Activated naive CD4-positive, alpha-beta T cell treated with anti-CD3 and anti-CD28 coated beads, Interleukin-2, amount 50 U/mL, for 16 hours (primary cell): ENCODE measurements at places on chromosomes 16 and 17.

DNA sequence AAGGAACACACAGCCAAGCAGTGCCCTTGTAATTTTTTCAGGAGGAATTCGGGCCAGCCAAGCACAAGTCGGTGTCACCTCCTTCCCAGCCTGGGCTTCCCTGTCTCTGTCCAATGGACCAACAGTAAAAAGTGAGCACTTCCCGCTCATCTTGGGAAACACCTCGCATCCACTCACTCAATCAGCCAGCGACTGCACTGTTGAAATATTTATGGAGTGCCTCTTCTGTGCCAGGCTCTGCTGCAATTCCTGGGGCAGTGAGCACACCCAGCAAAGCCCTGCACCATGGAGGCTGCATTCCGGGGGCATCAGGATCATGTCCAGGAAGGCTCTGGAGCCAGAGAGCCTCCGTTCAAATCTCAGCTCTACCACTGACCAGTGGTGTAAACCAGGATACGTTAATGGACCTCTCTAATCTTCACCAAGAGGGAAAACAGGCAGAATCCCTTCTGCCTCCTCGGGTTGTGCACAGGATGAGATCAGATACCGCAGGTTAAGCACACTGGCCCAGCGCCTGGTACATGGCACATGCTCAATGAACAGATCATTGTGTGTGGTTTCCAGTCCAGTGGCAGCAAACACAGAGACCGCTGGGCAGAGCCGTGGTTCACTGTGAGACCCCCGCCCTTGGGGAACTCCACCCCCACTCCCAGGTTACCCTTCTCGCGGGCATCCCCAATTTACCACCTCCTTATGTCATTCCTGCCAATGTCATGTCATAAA is 194.3 kb downstream of the ZNF423 start:
- DNase-seq, result no peak

- DNase-seq, result no peak
These were observed 22.2 kb downstream of the CDK12 start for GRCh38 chr17:39483506-39483905.

- no peak for DNase-seq
These were observed 24.0 kb upstream of the DOK4 start for GRCh38 chr16:57510016-57510871.

DNA sequence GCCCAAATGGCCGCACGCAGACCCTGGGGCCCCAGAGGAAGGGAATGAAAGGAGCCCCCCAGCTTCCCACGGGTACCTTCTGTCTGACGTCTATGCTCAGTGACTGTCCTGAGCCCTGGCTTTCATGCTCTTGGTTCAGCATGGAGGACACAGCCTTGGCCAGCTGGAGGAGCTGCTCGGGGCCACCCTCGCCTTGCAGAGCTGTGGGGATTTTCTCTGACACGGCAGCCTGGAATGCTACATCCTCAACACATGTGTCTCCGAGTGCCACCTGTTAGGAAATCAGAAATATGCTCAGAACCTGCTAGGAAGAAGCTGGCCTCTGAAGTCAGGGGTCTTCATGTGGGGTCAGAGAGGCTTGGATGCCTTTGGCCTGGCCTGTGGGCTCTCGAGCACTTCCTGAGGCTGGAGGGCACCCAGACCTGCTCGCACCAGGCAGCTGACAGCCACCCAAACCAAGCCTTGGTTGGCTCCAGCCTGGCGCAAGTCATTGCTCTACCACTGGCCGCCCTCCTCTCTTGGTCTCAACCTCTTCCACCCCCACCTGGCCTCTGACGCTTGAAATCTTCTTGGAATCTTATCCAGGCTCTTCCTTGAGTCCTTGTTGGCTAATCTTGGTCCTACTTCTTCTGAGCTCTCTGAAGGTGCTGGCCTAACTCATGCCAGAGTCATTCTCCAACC is 63.7 kb upstream of the BCO1 start:
- DNase-seq, result no peak

- no peak for DNase-seq
These were observed 83.9 kb downstream of the NT5M start for GRCh38 chr17:17387017-17387497.

- DNase-seq, result no peak
These were observed 27.6 kb downstream of the C16orf87 start for GRCh38 chr16:46803373-46803772.

- no peak for DNase-seq
These were observed 133.6 kb downstream of the BANP start for GRCh38 chr16:88084881-88085280.

DNA sequence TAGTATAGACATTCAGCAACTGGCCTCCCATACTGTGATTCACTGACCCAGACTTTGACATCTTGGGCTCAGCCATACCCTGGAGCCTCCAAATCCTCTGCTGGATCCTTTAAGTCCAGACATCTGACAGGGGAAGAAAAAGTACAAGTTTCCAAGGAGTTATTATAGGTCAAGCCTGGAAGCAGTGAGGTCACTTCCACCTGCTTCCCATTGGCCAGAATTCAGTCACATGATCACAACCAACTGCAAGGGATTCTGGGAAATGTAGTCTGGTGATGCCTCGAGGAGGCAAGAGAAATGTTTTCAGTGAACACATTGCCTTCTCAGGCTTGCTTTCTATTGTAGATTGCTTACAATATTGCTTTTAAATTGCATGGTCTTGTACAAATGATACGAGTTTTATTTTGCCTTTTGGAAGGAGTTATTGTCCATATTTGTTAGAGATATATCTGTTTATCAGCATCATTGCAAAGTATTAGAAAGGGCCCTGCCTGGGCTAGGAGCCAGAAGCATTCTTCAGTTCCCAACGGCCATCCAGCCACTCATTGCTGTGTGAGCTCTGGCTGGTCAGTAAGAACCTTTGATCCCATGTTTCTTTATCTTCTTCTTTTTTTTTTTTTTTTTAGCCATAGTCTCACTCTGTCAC is 696.9 kb downstream of the WWOX start:
- DNase-seq, result no peak

GRCh38 chr16:66171578-66171977 is 194.9 kb upstream of the CDH5 start:
- DNase-seq, result no peak

DNA sequence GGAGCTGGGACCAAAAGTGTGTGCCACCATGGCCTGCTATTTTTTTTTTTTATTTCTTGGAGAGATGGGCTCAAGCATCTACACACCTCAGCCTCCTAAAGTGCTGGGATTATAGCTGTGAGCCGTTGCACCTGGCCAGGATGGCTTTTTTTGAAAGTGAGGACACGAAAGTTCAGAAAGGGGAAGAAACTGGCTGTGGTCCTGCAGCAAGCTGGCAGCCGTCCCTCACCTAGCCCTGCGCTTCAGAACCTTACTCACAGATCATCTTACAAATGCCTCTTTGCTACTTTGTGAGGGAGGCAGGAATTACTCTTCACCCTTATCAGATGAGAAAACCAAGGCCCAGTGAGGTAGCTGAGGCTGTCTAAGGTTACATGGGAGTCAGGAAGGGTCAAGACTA is 4.5 kb upstream of the PPY start:
- no peak for DNase-seq

DNA sequence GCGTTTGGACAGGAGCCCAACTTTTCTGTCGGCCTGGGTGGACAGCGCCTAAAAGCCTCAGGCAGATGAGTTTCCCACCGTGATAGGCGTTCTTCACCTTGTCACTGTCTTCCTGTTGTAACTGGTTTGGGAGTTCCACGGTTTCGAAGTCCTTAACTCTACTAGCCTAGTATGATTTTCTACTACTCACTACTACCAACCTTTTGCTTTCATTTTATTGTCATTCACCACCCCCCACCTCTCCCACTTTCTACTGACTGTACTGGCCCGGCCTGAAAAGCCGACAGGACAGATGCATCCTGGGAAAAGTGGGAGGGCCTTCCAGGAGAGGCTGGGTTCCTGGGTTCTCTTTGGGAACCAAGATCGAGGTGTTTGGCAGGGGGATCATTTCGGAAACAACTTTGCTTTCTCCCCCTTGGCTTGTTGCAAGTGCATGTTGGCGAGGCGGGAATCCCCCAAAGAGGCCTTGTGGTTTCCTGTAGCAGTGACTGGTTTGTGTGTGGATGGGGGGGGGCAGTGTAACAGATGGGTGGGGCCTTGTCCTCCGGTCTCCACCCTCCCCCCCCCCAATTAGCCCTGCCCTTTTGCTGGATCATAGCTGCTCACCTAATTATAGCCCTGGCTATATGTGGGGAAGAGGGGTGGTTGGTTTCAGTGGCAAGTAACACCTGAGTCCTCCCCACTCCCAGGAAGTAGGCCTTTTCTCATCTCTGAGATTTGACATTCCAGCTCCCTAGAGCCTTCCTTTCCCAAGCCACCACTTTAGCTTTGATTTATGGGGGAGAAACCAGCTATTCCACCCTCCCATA is 1.4 kb downstream of the EIF5A start:
- DNase-seq, result peak; percentile 86

DNA sequence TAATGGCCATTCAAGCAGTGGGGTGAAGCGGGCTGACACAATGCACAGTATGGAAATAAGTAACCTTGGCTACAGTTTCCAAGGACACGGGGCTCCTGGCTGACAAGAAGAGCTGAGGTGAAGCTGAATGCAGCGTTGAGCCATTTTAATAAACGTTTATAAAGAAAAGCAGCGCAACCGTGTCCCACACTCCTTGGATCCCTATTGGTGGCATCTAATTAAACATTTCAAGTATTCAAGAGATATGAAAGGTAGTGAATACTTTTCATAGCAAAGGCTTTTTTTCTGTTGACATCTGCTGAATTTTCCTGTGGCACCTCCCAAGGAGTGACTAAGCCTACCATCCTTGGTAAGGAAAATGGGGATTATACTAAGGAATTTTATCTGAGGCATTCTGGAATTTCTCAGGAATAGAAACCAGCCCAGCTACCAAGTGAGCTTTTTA is 26.5 kb downstream of the DUSP14 start:
- DNase-seq, result no peak

DNA sequence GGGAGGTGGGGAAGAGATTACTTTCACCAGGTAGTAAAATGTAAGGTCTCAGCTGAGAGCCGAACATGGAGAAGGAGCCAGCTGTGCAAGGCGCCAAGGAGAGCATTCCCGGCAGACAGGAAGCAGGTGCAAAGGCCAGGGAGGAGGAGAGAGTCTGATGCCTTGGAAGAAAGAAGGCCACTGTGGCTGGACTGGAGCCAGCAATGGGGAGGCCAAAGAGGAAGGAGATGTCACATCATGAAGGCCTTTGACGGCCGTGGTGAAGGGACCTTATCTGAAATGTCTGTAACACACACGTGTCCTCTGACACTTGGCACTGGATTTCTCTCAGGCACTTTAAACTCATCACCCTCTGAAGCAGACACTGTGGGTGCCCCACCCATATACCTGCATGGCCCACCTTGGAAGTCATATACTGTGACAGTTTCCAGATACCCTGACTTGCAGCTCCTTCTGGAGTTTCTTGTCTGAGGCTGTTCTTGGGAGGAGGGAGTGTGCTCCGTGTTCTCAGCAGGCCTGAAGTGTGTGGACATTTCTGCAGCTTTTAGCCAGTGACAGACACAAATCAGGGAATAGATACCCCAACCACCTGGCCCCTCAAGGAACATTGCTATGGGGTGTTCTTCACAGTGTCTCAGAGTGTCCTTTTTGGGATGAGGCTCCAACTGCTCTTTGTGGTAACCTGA is 1.9 kb upstream of the SLC5A2 start:
- DNase-seq, result no peak

DNA sequence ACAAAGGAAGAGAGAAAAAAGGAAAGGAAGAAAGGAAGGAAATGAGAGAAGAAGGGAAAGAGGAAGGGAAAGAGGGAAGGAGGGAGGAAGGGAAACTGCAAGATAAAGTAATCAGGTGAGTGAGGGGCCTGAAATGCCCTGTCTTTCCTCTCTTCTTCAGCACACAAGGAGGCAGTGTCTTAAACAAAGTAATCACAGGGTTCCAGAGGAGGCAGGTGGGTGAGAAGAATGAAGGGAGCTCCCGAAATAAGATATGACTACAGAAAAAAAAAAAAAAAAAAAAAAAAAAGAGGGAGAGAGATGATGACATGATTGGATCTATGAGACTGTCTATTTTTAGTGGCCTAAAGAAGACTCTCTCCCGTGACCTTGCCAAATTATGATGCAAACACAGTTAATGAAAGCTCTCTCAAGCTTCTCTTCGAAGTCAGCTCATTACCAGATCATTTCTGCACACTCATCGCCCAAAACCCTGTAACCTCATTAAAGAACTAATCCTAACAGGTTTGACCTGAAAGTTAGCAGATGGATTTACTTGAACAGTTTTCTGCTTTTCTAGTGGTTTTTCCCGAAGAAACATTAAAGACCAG is 53.6 kb downstream of the CDH11 start:
- no peak for DNase-seq

DNA sequence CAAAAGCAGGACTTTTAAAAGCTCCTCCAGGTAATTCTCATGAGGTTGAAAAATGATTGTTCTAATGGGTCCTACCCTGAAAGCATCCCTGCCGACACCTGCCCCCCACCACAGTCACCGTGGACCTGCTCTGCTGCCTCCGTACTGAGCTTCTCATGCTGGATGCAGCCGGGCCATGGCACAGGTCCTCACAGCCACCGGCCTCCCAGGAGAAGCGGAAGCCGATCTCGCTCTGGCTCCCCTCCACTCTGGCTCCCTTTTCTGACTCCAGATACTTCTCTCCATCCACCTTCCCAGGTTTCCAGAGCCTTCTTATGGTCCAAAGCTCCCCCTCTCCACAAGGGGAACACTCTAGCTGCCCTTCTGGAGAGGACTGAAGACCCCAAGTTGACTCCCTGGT is 10.2 kb downstream of the RPRML start:
- DNase-seq, result no peak

DNA sequence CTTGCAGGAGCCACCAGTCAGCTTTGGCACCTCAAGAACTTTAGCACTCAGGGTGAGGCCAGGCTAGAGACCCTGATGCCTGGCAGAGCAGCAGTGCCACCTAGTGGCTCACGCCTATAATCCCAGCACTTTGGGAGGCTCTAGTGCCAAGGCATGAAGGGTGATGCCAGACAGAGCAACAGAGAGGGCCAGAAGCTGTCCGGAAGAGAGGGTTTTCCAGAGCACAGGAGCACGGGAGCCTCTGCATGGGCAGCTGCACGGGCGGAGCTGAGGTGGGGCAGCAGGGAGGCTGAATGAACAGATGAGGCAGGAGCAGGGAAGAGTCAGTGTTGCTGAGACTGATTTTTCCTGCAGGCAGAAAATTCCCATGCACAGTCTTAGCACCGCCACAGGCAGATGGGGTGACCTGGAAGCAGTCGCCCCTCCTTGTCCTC is 38.9 kb downstream of the MYH3 start:
- DNase-seq, result peak; percentile 59

DNA sequence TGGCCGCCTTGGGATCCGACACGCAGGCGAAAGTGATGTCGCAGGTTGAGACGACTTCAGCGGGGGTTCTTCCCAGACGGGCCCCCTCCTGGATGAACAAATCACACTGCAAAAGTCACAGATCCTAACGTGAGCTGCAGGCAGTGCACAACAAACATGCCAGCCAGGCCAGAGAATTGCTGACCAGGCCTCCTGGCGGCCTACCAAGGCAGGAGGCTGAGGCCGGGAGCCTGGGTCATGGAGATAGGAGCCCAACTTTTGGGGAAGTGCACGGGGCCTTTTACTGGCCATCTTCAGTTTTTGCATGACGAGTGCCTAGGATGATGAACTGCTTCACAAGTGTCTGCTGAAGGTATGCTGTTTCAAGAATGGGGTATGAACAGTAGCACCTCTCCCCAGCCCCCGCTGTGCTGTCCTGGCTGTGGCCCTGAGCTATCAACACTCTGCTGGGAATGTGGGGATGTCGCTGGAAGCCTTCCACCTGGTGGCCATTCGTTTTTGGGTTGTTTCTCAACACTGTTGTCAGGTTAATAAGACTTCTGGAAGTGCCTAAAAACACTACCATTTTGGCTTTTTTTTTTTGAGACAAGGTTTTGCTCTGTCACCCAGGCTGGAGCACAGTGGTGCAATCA is 12.2 kb upstream of the ROGDI start:
- no peak for DNase-seq

- no peak for DNase-seq
These were observed 295.7 kb downstream of the SEC14L1 start for GRCh38 chr17:77436481-77436880.

GRCh38 chr16:84544031-84544773 is 39.7 kb upstream of the MEAK7 start:
- peak; percentile 53 for DNase-seq
